IPS DF 19.7 (cell line): ENCODE measurements at places on chromosomes 5 and 9.
A peak's percentile ranks its signal among the peaks of the same experiment; 100 is the strongest.

DNA sequence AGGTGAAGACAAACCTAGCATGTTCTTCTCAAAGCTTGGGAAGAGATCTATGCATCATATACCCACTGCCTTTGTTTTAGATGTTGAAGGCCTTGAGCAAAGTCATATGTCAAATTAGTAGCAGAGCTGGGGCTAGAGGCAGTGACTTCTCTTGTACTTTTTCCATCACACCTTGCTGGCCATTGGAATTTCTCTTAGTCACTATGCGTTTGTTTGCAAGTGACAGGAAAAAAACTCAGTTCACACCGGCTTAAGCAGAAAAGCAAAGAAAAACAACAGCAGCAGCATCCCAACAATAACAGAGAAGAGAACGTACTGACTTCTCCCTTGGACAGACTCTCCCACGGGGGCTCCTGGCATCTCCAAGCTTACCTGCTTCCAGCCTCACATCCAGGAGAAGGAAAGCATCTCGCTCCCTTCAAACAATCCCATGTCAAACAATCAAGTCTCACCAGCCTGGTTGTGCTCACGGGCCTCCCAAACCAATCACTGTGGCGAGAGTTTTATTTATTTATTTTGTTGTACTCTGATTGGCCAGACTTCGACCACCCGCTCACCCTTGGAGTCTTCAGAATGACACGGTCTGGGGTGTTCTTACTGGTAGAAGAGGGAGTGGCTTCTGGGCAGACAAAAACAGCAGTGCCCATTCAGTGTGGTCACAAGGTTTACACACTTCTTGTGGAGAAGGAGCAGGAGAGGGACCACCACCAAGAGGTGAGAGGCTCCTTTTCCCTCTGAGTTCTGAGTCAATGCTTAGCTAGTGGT, 83.8 kb upstream of the STC2 start:
- no peak for DNase-seq

DNA sequence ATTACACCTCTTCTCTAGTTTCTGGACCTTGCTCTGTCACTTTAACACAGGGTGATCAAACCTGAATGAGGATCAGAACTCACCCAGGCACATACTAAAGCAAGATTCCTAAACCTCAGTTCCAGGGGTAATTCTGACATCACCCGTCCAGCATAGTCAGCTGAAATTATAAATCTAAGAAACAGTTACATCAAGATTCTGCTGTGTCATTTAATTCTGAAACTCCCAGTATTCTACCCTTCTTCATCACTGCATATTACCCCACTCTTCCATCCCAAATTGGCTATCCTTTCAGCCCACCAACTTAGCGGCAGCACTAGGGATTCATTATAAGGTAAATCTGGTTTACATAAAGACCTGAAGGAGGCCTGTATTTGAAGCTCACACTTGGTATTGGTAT, 64.0 kb downstream of the STX17 start:
- DNase-seq, result no peak

- DNase-seq, result no peak
Observed at GRCh38 chr5:129747572-129748407, at the start of gene MINAR2. TSS of gene MINAR2 (plus strand) at chr5:129748094. CDS start at chr5:129748191, 97 bp downstream.

DNA sequence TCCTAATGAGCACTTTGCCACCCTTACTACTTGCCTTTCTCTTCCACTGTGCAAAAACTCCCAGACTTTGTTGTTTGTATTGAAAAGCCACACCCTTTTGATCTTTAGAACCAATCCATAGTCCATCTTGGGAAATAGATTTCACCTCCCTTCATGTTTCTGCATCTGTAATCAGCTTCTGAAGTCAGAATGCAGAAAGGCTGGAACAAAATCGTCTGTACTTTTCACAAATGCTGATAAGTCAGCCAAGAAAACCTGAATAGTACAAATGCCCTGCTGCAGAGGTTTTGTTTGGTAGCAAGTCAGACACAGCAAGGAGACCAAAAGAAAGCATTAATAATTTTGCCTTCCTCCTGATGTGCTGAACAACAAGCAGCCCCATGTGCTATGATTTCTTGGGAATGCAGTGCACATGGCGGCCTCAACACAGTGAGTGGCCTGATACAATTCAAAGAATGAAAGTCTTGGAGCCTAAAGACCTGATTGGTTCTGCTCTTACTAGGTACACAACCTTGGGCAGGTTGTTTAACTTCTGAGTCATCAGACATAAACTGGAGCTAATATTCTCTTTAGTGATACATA, 59.2 kb upstream of the STK32A start:
- DNase-seq, result no peak

- DNase-seq, result no peak
Observed at GRCh38 chr5:174903172-174903732, 178.9 kb downstream of the MSX2 start.

DNA sequence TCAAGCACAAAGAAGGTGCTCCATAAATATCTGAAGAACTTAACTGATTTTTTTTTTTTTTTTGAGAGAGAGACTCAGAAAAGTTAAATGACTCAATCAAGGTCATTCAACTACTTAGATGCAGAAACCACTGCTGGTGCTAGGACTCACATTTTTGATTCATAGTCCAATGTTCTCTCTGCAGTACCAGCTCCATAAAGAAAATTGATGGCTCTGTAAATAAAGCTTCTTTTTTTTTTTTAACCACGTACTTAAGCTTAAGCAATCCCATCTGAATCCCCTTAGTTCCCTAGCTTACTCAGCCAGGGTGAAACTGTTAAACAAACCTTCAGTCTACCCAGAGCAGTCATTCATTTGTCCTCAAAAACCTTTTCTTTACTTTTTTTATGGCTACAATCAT, 657.0 kb upstream of the WWC1 start:
- no peak for DNase-seq

DNA sequence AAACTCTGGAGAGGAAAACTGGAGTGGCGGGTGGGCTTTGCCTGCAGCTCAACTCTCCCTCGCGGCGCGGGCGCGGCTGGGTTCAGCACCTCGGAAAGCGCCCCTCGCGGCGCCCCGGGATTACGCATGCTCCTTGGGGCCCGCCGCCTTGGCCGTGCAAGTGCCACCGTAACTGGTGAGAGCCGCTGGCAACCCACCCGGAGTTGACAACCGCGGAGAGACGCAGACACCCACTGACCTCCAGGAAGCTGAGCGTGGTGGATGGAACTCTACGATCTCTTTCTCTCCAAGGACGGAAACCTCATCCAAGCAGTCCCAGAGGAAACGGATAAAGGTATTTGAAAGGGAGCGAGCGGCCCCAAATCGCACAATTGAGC, 194 bp upstream of the RXFP3 start:
- no peak for DNase-seq

- DNase-seq, result no peak
Observed at GRCh38 chr9:1707291-1707690, 307.9 kb upstream of the SMARCA2 start.

- DNase-seq, result peak; percentile 48
Observed at GRCh38 chr5:17415321-17415758, 82.7 kb upstream of the TAF11L2 start.

GRCh38 chr5:144710637-144711036, 540.0 kb downstream of the KCTD16 start:
- no peak for DNase-seq

- DNase-seq, result no peak
Observed at GRCh38 chr9:78408388-78408787, 111.5 kb downstream of the PSAT1 start.

- DNase-seq, result no peak
Observed at GRCh38 chr5:138981586-138981985, 106.5 kb upstream of the LRRTM2 start.

DNA sequence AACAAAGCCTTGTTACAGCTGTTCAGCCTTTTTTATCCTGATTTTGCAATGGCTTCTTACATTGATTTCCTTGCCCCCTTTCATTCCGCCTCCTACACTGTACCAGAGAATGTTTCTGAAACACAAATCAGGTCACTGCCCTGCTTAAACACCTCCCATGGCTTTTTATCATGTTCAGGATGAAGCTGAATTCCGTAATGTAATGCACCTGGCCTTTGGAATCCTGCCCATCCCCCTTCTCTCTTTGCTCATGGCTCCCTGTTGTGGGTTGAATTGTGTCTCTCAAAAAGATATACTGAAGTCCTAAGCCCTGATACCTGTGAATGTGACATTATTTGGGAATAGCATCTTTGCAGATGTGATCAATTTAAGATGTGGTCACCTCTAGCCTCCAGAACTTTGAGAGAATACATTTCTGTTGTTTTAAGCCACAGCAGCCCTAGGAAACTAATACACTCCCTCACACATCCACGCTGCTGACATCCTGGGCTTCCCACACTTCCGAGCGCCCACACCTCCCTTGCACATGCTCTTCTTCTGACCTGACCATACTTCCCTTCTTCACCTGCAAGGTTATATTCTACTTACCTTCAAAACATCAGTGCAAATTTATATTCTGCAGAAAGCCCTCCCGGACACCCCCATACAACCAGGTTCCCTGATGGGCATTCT, 101.2 kb downstream of the DNAH5 start:
- DNase-seq, result no peak

GRCh38 chr5:67303356-67303755, 106.8 kb upstream of the CD180 start:
- DNase-seq, result no peak

GRCh38 chr9:94210616-94211603, 48.2 kb upstream of the ZNF169 start:
- DNase-seq, result no peak

DNA sequence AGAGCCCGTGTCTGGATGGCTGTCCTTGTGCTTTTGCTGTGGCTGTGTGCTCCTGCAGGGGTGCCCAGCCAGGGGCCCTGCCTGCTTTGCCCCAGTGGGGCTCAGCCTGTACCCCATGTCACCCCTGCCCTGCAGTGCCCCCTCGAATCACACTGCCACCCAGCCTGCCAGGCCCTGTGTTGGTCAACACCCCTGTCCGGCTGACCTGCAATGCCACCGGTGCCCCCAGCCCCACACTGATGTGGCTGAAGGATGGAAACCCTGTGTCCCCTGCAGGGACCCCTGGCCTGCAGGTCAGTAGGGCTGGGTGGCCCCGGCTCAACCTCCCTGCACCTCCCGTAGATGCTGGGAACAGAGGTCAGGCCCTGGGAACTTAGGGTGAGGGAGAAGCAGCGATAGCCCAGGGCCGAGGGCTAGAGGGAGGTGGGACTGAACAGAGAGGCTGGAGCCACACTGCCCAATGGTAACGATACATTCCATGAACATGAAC, 82.8 kb upstream of the ASS1 start:
- no peak for DNase-seq

GRCh38 chr5:135465391-135466122, 13.4 kb upstream of the TIFAB start:
- DNase-seq, result no peak

DNA sequence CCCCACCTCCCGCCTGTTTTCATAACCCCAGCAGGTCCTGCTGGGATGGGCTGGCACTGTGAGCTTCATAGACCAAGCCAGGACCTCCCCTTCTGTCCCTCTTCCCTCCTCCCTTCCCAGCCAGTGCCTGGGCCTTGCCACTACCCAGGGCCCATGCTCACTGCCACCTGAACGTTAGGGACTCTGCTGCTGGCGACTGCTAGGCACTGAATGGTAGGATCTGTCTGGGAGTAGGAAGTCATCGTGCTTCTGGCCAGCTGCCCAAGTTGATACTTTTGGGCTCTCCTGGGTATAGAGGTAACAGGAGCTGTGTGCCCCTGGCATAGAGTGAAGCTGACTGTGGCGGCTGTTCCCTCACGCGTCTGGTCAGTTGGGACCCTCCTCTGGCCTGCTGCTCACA, 8.4 kb downstream of the TRIM41 start:
- DNase-seq, result no peak

DNA sequence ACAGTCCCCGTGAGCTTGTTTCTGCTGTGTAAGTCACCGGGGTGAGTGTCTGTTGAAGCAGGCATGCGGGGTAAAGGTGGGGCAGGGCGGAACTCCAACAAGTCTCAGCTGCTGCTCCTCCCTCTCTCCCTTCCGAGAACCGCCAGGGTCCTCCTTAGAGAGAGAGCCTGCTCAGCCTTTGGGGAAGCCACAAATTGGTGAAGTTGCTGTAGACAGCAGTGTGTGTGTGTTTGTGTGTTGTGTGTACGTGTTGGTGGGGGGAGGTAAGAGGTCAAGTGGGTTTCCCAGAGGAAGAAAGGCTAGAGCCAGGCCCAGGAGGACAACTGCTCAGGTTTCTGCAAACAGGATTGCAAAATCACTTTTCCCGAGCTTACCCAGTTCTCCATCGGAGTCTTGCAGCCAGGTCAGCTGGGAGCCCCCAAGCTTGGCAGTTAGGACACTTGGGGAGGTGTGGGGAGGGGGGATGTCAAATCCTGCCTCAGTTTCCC, 38.9 kb upstream of the DAB2IP start:
- no peak for DNase-seq

DNA sequence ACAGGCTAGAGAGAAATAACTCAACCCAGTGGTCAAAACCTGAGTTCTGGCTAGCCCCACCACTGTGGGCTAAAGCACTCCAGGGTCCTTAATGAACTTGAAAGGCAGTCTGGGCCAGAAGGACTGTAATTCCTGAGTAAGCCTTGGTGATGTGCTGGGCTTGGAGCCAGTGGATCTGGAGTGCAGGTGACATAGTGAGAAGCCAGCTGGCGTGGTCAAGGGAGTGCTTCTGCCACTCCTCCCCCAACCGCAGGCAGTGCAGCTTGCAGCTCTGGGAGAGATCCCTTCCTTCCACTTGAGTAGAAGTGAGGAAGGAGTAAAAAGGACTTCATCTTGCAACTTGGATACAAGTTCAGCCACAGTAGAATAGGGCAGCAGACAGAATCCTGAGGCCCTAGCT, 424.0 kb downstream of the CDH18 start:
- DNase-seq, result no peak

DNA sequence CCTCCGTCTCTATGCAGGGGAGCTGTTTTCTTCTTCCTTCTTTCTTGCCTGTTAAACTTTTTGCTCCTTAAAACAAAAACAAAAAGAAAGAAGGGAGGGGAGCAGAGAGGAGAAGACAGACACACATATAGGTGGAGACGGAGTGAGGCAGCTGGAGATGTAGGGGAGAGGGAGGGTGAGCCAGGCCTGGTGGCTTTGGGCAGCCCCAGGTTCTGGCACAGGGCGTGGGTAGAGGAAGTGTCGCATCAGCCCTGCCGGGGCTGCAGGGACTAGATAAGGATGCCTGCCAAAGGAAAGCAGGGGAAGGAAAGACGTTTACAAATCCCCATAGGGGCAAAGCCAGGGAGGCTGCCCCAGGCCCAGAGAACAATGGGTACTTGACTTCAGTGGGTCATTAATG, 38.7 kb upstream of the PTGS1 start:
- DNase-seq, result no peak

DNA sequence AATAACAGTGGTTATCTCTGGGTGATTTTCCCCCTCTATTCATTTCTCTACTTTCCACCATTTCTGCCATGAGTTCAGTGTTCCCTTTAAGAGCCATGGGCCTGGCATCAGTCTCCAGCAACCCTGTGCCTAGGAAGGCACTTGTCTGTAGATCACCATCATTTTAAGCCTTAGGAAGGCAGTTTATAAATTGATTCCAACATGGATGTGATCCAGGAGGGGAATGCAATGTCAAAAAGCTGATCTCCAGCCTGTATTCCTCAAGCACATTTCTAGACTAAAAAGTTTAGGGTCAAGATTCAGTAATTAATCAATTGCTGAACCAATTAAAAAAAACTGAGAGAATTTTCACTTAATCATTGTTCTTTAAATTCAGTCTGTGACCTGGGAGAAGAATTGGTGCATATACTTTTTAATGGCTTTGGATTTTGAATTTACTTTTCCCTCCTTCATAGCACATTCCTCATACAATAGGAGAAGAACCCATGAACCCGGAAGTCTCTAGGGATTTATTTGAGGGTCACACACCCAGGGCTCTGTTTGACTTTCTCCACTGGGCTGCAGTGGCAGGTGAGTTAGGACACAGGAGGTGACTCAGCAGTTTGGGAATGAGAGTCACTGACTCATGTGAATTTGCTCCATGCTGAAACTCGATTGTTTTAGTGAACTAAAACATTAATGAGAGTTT, 6.1 kb upstream of the ERMP1 start:
- peak; percentile 56 for DNase-seq

- no peak for DNase-seq
Observed at GRCh38 chr9:93094658-93095204, 1.3 kb upstream of the CARD19 start.
